ENCODE measurements at places on chromosomes 16 and 17.

DNA sequence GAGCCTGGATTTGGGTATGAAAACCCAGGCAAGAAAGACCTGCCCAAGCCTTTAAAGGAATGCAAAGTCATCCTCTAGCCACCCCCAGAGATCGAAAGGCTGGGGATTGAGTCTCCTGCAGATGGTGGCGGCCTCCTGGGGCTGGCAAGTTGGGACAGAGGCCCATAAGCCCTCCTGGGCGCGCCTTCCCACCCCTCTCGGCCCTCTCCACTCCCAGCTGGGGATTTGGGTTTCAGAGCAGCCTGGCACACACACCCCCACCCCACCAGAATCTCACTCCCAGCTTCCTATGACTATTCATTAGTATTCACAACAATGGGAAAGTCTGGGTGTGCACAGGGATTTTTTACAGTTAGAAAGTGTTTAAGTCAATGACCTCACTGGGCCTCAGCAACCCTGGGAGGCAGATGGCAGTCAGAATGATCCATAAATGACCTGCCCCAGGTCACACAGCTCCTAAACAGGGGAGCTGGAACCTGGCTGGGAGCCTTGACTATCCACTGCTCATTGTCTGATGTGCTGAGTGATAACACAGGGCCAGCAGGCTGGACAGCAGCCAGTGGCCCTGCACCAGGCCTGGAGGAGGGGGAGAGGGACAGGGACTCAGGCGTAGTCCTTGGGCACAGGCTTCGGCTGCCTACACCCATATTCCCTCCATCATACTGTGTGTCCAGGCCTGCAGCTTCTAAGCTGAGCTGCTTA lies 12.1 kb downstream of the NHERF1 start:
- no peak for DNase-seq
- peak overlapping the region; percentile 62 for H3K27ac ChIP-seq
- no peaks in the 10 kb centered on the region for H3K27me3 ChIP-seq
- H3K4me1 ChIP-seq = peaks cover 40% of the 10 kb centered on the region
- peaks cover 61% of the 10 kb centered on the region for H3K36me3 ChIP-seq
- H3K4me3 ChIP-seq = peak overlapping the region; percentile 58

DNA sequence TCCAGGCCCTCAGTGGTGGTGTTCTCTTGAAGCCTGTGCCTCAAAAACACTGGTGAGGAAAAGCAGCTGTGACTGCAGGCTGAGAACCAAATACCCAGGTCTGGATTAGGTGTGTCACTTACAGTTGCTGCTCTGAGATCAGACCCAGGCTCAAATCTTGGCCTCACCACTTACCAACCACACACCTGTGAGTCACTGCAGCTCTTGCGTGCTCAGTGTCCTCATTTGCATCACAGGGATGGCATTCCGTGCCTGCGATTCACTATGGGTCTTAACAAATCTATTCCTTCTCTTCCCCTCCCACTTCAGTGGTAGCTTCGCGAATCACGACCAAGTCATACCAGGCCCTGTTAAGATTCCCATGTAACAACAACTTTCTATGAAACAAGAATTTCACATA lies 233.4 kb upstream of the HSBP1 start:
- no peaks in the 10 kb centered on the region for H3K36me3 ChIP-seq
- H3K27me3 ChIP-seq = no peaks in the 10 kb centered on the region
- no peaks in the 10 kb centered on the region for H3K4me1 ChIP-seq
- H3K4me3 ChIP-seq = no peak overlapping the region
- DNase-seq = no peak
- H3K27ac ChIP-seq = no peak overlapping the region

DNA sequence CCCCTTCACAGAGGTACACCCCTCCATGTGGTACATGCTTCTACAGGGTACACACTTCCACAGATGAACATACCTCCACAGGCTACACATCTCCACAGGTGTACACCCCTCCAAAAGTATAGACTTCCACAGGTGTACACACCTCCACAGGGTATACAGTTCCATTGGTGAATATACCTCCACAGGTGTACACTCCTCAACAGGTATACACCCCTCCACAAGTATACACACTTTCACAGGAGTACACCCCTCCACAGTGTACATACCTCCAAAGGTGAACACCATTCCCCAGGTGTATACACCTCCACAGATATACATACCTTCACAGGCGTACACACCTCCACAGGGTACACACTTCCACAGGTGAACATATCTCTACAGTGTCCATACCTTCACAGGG lies 9.4 kb downstream of the FOXN1 start:
- H3K36me3 ChIP-seq = no peaks in the 10 kb centered on the region
- DNase-seq = no peak
- H3K27me3 ChIP-seq = no peaks in the 10 kb centered on the region

- peak; percentile 46 for DNase-seq
- peak overlapping the region; percentile 85 for H3K27ac ChIP-seq
- no peaks in the 10 kb centered on the region for H3K36me3 ChIP-seq
- peaks cover 21% of the 10 kb centered on the region for H3K4me1 ChIP-seq
Observed at GRCh38 chr16:3020604-3021448, 658 bp downstream of the TNFRSF12A start.

DNA sequence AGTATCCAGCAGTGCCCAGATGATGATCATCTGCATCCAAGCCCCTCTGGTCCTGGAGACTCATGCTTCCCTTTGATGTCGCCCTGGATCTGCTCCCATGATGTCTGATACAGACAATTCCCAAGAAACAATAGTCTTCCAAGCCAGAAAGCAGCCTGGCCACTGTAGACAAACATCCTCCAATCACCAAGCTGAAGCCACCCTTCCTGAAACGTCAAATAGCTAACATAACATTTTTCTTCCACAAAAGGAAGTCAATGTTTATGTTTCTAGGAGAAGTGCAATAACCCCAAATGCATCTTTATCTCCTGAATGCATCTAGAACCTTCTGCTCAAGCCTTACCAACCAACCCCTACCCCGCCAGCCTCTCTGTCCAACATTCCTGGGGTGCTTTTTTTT lies 1.2 kb upstream of the DPEP2 start:
- H3K4me3 ChIP-seq = peak overlapping the region; percentile 51
- H3K4me1 ChIP-seq = peaks cover 23% of the 10 kb centered on the region
- peak; percentile 37 for DNase-seq
- H3K27ac ChIP-seq = peak overlapping the region; percentile 72

GRCh38 chr17:31726980-31727427 lies 132.0 kb downstream of the COPRS start:
- DNase-seq = no peak
- H3K27ac ChIP-seq = no peak overlapping the region
- H3K4me1 ChIP-seq = no peaks in the 10 kb centered on the region
- no peak overlapping the region for H3K4me3 ChIP-seq
- no peaks in the 10 kb centered on the region for H3K36me3 ChIP-seq

GRCh38 chr16:20325005-20325404 lies 2.3 kb downstream of the GP2 start:
- H3K4me1 ChIP-seq = no peaks in the 10 kb centered on the region
- H3K27me3 ChIP-seq = peaks cover 6% of the 10 kb centered on the region
- DNase-seq = no peak

DNA sequence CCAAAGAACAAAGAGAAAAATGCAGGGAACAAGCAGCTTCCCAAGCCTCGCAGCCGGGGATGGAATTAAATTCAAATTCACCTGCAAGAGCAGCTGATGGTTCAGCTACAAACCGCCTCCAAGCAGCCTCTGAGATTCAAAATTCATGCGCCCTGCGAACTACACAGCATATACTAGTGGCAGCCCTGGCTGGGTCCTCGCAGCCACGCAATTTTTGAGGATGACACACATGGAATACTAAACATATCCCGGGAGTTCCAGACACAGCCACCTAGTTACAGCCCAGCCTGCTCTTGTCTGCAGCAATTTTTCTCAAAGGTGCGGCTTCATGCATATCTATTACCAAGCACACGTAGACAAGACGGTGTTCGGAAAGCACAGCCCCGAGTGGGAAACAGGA lies 35.9 kb upstream of the KIFC3 start:
- no peak overlapping the region for H3K27ac ChIP-seq
- H3K27me3 ChIP-seq = no peaks in the 10 kb centered on the region
- H3K36me3 ChIP-seq = no peaks in the 10 kb centered on the region
- no peak overlapping the region for H3K4me3 ChIP-seq
- no peaks in the 10 kb centered on the region for H3K4me1 ChIP-seq

Measured in T-cell (primary cell).